ENCODE measurements at places on chromosomes 5 and 9. TPM values are rescaled to one million over a fixed set of nuclear protein-coding genes. Genes with fewer than 3 reads are reported as not detected.

IL4 gene
- not detected for polyA plus RNA-seq

FOXD4L6 gene
- not detected for polyA plus RNA-seq

SKIC3 gene
- polyA plus RNA-seq, result 10.0 TPM

FAM81B gene
- polyA plus RNA-seq, result not detected

WNT8A gene
- polyA plus RNA-seq, result not detected

CTNND2 gene
- 0.08 TPM for polyA plus RNA-seq

GABRB2 gene
- polyA plus RNA-seq, result not detected

DNA sequence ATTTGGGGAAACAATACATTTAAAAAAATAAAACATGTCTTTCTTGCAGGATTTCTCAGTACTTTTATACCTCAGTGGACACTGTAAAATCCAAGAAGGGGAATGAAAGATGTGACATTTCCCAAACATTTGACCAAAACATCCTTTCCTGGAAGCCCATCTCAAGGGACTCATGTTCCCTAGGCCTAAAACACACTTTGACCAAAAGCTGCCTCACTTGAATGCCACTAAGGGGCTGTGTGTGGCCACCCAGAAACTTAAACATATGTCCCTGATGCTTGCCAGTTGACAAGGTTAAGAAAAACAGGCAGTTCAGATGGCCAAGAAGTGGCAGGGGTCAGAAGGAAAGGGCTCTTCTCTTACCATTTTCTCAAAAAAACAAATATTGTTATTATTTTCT lies 73.6 kb downstream of the EPB41L4B start:
- DNase-seq, result no peak

- no peak for DNase-seq
These were observed 11.8 kb upstream of the CHD1 start for GRCh38 chr5:98940581-98940980.

GRCh38 chr5:140632366-140633020 lies 482 bp downstream of the CD14 start:
- peak; percentile 51 for DNase-seq

DNA sequence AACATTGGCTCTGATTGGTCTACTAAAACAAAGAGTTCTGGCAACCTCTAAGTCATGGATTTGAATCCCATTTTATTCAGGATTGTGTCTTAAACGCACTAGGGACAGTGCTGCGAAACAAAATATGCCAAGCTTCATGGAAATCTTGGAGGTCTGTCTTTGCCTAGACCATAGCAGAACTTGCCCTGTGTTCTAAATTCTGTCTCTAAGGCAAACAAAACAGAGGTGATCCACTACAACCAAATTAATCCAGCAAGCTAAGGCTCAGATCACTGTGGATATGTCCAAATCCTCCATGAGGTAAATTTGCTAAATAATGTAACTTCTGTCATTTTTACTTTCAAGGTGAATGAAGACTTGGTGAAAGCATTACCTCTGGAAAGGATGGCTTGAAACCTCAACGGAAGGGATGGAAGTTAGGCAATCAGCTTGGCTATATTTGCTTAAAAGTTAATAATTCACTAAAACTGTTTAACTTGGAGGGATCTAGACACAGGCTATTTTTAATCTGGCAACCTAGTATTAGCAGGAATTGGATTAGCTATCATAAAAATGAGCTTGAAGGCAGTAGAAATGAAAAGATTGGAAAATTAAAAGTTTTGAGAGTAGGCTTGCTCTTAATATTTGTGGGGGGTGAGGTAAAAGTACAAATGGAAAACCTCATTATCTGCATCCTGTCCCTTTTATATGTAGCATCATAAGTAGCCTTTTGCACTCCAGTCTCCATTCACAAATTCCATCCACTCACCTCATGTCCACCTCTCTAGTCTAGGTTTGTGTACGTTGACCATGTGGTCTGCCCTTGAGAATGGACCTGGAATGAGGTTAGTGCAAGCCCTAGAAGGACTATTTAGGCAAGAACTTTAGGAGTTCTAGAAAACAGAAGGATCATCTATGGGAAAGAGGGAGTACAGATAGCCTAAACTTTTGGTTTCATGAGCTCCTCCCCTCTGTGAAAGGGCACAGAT lies 176.2 kb downstream of the SMC2 start:
- DNase-seq, result no peak

DNA sequence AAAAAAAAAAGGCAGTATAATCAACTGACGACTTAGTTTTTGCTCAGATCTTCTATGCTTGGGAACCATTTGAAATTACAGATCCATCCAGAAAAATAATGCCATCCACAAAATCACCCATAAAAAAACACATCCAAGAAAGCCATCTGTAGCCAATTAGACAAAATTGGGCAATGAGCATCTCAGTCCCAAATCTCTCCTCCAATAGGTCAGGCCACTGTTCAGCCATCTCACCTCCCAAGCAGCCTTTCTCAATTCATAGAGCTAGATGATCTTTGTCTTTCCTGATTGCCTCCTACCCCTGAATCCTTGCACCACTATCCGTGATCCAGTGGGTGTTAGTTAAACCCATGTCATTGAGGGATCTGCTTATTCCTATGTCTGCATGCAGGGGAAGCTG lies 139.6 kb downstream of the SCAMP1 start:
- DNase-seq, result no peak

GRCh38 chr9:129326061-129327005 lies 148.3 kb upstream of the IER5L start:
- no peak for DNase-seq

- no peak for DNase-seq
These were observed 49.3 kb downstream of the NREP start for GRCh38 chr5:111707630-111708164.

DNA sequence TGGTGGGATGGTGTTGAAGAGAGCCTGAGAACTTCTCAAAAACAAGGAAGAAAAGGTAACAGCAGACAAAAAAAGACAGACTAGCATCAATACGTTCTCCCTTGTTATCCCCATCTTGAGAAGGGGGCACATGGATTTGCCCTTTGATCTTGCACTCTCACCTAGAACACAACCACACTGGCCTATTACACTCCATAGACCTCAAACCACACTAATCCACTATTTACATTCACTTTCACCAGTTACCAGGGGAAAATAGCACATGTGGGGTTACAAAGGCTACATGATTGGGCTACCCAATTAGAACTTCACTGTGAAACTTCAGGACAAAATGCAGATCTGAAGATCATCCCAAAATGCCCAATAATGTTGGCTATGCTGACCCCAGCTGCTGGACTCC lies 72.6 kb upstream of the SELENOP start:
- DNase-seq, result no peak

- DNase-seq, result no peak
These were observed 94.8 kb downstream of the ADAMTS16 start for GRCh38 chr5:5234912-5235311.

DNA sequence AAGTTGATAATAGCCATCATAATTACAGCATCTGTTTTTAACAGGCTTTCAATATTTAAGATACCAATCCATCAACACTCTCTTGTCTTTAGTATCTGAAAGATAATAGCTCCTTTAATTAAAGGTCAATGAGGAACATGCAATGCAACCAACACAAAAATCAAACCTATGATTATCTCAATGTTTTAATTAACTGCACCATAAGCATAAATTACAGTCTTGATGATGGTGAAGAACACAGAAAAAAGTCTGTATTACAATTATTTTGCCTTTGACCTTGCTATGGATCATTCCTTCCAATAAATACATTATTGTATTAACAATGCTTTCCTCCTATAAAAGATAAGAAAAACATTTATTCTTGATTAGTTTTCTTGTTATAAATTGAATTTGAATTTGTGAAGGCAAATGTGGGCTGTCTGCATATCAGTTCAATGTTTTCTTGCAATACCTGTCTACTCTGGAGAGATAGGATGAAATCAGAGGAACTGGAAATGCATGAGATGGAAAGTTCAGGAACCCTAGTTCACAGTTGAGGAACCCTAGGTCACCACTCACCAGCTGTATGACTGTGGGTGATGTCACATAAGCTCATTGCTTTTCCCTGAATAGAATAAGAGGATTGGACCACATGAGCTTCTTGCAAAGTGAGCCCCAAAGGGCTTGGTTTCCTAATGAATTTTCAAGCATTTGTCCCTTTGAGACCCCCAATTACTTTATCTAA lies 58.5 kb upstream of the ANXA1 start:
- no peak for DNase-seq

GRCh38 chr5:3564116-3564515 lies 31.5 kb upstream of the IRX1 start:
- no peak for DNase-seq

DNA sequence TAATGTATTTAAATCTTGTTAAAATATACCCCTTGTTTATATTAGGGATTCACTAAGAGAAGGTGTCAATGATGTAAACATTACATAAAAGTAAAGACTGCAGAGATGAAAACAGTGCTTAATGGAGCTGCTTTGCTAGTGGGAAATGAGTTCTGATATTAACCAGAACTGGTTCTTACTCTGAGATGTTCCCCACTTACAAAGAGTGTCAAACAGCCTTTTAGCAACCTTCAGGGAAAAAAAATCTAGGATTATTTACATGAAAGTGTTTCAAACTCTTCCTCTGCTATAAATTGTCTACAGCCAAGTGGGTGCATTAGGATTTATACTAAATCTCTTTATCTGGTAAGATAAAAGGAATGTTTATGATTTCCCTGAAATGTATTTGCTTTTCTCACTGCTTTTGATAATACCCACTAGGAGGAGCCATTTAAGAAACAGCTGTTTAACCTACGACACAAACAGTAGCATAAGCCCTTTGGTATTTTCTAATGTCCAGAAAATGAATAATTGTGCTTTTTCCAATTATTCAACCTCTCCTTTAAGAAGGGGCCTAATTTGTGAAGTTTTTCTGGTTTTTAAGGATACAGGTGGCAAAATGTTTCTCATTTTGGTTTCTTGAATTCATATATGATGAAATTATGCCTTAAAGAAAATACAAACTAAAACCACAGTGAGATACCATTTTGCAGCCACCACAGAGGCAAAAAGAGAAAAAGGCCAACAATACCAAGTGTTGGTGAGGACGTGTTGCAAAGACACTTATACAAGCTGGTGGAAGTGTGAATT lies 186.3 kb downstream of the TLE4 start:
- DNase-seq, result no peak

- no peak for DNase-seq
These were observed 2.6 kb upstream of the AFAP1L1 start for GRCh38 chr5:149268928-149269557.

DNA sequence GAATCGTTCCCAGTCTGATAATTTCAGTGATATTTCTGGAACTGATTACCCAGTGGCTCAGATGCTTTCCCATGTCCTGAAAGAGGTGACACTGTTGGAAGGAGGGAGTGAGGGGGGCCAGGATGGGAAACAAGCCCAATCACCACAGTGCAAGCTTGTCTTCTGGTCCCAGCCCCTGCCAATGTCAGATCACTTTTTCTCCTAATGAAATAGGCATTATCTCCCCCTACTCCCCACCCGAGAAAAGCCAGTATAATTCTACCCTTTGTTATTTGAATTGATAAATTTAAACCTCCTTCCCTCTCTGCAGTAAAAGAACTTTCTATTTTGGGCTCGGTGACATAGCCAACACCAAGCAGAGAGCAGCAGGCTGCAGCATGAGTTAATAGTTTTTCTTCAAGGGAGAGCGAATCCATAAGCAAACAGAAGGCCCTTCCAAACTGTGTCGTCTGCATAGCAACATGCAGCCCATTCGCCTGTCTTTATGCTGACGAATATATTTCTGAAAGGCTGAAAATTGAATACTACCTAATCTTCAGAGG lies 14.6 kb upstream of the PPP2CA start:
- peak; percentile 54 for DNase-seq

GRCh38 chr9:137436761-137437600 lies 4.2 kb downstream of the ENTPD8 start:
- no peak for DNase-seq

GRCh38 chr5:142674531-142675469 lies 11.1 kb downstream of the FGF1 start:
- DNase-seq, result no peak

DNA sequence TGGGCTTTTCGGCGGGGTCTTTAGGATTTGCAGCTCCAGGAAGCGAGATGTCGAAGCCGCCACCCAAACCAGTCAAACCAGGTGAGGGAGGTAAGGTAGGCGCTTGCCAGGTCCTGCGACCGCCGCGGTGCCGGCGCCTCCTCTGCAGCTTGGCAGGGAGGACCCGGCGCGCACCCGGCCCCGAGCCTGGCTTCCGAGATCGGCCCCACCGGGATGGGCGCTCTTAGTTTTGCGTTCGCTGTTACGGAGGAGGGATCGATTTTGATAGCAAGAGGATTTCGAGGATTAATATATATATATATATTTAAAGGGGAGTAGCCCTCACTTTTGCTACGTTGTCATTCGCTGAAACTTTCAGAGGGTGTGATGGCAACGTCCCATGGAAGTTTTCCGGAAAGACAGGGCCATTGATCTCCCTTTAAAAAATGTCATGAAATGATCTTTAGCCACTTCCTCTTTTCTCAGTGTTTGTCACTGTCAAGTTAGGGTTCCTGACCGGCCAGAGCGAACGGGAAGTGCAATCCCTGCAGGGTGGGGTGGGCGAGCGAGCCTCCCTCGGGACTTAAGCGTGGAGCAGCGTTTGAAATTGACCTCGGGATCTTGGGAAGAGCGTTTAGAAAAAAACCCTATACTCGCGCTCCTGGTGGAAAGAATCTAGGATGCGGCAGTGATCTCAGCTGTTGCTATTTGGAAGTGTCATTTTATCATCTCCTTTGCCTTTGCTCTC lies 495 bp downstream of the OSTF1 start:
- DNase-seq, result peak; percentile 84

GRCh38 chr9:120846906-120847305 lies 4.2 kb upstream of the PSMD5 start:
- DNase-seq, result no peak

DNA sequence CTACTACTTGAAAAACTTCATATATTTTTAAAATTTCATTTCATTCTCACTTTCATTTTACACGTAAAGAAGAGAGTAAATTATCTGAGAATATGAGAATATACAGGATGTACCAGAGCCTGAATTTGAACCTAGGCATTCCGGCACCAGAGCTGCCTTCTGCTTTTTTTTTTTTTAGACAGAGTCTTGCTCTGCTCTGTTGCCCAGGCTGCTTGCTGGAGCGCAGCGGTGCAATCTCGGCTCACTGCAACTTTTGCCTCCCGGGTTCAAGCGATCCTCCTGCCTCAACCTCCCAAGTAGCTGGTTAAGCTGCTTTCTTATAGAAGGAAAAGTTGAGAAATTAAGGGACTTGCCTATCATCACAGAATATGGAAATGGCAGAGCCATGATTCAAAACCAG lies 540.1 kb downstream of the EBF1 start:
- DNase-seq, result no peak

DNA sequence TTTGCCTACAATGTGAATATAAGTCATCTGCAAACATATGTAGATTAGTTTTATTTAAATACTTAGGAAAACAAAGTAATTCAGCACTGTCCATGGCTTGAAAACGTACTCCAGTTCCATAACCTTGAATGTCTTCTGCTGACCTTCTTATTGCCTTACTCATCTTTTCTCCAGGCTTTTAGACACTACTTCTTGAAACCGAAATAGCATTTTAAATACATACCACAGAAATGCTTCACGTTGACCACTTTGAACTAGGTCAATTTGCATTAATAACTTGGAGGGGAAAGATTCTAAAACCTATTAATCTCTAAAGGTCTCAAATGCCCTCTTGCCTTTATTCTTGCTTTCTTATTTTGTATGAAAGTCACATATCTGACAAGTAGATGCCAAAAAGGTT lies 995.4 kb upstream of the ACO1 start:
- no peak for DNase-seq
